ENCODE measurements at places on chromosomes 6 and 20.

DNA sequence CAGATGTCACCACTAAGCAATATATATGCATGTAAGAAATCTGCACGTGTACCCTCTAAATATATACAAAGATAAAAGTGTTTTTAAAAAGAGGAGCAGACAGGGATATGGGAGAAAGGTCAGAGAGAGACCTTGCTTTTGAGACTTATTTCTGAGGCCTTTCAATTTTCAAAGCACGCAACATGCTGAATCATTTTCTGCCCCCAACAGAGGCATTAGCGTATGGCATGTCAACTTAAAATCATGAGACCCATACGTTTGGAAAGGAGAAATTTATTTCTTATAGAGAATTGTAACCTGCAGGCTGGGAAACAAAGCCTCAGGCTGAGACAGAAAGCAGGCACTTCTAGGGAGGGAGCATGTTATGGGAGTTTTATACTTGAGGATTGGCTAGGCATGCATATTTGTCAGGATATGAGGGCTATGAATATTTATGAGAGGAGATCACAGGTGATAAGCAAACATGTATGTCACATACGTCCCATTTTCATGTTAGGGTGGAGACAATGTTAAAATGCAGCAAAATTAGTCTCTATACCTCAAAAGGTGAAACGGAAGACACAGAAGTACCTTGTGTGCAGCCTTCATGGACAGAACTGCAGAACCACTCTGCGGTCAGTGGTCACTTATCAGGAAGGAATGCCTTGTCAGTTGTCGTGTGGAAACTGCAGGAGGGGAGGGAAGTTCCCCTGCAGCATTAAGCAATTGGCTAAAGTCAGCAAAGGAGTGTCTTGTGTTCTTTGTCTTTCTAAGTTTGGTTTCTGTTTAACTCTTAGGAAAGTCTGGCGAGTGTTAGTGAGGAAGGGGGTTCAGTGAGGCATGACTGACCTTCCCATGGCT, 6.3 kb upstream of the GABRR2 start:
- DNase-seq = no peak

- no peak for DNase-seq
Measured at GRCh38 chr6:33634161-33634727, 13.1 kb downstream of the ITPR3 start.

DNA sequence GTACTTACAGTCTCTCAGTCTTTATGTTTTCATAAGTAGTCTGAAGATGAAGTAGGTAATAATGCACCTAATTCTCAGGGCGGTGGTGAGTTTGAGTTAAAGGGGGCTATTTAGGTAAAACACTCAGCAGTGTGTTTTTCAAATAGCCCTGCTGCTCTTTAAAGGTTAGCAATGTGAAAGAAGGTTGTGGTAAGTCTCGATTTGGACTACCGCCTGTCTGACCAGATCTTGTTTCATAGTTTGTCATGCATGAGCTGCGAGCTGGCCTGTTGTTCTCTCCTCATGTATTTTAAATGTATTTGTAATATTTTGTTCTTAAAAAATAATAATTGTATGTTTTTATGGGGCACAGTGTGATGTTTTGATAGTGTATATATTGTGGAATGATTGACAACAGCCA, 340.2 kb downstream of the DHX35 start:
- no peak for DNase-seq

DNA sequence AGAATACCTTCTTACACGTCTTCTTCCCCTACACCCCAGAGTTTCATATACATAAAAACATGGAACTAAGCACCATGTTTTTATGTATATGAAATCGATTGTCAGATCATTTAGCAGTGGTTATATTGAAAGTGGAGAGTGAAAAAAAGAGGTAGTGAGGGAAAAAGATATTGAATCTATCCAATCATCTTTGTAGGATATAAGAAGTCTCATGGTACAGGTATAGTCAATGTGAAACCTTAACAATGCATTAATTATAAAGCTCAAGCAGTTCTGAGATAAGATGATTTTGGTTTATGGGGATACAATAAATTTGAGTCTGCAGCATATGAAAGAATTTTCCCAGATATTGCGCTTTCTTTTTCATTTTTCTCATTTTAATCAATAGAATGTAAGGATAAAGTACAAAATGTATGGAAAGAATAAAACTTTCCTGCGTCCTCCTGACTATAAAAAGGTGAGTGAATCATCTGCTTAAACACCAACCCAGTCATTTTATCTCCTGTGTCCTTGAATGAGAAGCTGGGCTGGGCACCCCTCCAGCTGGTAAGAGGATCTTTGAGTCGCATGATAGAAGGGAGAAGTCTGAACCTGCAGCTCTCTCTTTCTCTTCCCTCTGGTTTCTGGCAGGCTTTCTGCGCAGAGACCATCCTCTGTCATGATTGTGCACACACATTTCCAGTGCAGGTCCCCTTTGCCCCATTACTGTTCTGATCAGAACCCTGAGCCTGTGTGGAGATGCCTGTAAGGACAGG, 28.1 kb upstream of the AKIRIN2 start:
- no peak for DNase-seq

DNA sequence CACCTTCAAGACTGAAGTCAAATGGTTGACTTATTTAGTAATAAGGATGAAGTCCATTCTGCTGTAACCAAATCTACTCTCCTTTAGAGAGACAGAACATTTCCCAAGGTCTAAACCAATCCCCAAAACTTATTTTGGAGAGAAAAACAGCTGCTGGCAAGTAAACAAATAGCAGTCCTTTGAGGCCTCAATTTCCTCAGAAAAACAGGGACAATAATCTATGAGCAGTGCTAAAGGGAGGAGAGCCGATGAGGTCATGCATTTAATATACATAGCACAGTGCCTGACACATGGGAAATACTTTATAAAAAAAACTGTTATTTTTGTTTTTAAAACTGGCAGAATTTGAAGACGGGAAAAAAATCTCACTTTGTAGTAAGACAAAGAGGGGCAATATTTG, 526.0 kb downstream of the EPM2A start:
- no peak for DNase-seq

DNA sequence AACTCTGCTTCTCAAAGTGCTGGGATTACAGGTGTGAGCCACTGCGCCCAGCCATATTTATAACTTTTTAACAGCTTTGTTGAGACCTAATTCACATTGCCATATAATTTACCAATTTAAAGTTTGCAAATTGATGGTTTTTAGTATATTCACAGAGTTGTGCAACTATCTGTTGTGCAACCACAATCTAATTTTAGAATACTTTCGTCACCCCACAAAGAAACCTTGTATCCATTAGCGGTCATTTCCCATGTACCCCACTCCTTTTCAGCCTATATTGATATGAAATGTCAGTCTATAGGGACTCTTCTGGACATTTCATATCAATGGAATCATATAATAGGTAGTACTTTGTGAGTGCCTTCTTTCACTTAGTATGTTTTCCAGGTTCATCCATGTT, 55.8 kb downstream of the FOXO3 start:
- DNase-seq = no peak

- no peak for DNase-seq
Measured at GRCh38 chr20:8735674-8736073, 333.2 kb upstream of the PLCB4 start.

DNA sequence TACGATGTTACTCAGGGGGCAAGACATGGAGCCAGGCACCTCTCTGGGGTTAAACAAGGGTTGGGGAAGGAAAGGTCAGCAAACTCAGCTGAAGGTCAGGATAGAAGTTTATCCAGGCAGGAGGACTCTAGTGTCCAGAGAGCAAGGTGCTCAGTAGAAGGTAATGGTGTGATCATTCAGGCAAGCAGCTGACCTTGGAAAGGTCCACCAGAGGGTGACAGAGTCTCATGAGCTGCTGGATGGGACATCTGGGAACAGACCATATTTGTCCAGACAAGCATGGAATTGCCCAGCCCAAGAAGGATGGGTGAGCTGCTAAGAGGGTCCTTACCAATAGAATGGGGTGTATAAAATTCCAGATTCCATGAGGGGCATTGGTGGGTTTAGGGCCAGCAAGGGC, 89.5 kb downstream of the MAP3K7 start:
- DNase-seq = no peak

DNA sequence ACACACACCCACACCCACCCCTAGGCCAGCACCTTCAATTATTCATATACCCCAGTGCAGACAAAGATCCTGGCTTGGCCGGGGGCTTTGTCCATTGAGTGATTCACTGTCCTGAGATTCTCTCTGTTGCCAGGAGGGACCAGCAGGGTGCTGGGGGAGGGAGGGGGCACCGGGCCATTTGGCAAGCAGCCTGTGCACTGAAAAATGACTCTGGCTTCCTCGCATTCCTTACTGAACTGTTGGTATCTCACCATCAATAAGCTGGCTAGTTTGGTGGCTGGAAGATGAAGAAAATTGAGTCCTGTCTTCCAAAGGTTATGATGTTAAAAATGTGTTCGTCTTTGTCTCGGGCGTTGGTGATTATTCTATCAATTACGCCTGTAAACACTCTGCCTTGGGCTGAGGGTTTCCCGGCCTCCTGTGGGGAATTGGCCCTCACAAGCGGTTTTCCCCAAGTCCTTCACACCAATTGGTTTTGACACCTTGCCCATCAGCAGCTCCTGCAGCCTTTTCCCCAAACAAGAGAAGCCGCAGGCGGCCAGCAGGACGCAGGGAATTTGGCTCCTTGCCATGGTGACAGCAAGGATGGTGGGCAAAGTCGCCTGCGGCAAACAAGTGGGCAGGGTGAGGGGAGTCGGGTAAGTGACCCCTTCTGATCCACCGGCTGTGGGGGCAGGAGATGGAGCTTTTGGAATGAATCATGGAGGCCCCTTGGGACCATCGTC, 4.9 kb downstream of the VSTM2L start:
- DNase-seq = no peak

DNA sequence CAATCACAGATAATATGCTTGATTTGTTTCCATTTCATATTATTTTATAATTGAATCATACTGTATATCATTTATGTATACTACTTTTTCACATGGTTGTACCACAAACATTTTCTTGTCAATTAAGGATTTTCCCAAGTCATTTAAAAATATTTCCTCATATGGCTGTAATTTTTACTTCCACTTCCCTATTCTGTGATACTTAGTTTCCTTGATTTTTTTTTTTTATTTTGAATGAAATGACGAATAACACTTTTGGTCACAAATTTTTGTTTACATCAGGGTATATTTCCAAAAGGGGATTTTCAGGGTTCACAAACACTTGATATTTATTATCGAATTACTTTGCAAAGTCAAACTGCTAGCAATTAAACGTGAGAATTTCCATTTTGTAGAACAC, 515.6 kb downstream of the KIF16B start:
- DNase-seq = no peak

GRCh38 chr6:6008648-6009421, 2.1 kb upstream of the NRN1 start:
- DNase-seq = peak; percentile 42

GRCh38 chr6:148293181-148293995, 49.2 kb upstream of the SASH1 start:
- DNase-seq = no peak

DNA sequence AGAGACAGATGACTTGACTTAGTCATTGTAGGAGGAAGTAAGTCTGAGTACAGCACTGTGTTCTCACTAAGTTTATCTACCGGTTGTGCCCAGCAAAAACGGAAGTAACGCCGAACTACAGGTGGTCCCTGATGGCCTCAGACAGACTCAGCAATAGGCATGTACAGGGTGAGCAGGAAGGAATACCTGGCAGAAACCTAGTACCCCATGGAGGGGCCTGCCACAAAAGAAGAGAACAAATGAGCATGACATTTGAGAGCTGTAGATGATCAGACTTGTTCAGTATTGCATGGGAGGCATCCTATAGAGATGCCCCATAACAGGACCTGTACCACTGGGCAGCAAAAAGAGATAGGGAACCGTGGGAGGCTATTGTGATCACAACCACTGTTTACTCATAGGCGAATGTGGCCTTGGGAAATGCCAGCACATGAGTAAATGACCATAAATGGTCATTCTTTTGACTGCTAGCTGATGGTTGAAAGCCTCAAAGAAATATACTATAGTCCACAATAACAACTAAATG, 106.4 kb upstream of the TAB2 start:
- no peak for DNase-seq

GRCh38 chr6:31919624-31920303, 7.8 kb upstream of the C2 start:
- no peak for DNase-seq

DNA sequence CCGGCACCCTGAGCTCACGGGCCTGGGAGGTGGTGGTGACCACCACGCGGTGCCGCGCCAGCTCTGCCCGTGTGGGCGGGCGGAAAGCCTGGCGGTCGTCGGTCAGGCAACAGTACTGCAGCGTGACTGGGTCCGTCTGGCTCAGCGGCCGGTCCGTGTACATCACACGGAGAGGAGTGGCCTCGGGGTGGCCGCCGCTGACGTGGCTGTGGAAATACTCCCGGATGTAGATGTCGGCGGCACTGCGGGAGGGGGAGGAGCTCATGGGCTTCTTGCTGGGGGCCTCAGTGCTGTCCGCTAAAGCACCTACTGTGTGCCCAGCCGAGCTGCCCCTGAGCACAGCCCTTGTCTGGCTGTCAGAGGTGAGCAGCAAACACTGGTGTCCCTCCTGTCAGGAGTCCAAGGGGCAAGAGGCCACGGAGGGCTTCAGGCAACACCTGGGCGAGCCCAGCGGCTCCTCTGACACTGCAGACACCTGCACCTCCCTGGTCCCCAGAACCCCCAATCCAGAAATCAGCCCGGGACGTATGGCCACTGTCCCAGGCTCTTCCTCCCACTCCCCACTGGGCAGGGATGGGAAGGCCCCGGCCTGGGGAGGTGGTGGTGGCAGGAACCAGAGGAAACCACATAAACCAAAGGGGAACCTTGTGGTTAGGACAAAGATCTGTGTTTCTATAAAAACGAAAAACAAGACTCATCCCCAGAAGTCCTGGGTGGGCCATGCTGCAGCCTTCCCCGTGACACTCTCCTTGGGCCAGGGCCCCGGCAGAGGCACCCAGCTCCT, 6.5 kb downstream of the HELZ2 start:
- DNase-seq = peak; percentile 24

GRCh38 chr6:148547110-148547509, 199.7 kb upstream of the UST start:
- DNase-seq = no peak

DNA sequence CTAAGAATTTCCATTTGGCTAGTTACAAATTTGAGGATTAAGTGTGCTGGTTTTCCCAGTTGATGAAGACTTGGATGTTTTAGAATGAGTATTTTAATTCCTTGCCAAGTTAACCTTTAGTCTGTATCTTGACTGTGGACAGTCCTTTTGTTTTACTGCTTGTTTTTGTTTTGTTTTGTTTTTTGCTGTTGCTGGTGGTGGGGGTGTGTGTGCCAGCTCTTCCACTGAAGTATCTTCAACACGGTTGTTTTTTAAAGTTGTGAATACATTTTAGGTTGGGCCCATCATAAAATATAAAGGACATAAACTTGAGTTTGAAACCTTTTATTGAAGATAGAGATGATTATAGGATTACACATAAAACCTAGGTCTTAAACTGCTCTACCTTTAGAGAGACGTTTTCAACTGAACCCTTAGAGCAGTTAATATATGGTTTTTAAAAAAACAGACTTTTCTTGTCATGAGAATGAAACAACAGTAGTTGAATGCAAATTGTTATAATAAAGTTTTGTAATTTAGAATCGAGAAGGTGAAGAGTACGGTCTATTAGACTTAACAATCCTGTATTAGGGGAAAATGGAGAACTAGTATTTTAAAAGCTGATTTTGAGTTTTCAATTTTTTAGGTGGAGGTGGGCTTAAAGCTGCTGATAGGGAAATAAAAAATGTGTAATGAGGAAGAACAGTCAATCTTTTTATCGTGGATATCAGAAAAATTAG, 4.0 kb downstream of the QKI start:
- no peak for DNase-seq

GRCh38 chr20:34875642-34876405, 588 bp upstream of the ACSS2 start:
- no peak for DNase-seq
